NK-92 treated with Interleukin-12 subunit alpha and Interleukin-12 subunit beta, amount 100 ng/mL, for 24 hours (cell line): ENCODE measurements at places on chromosomes 11 and 22.

DNA sequence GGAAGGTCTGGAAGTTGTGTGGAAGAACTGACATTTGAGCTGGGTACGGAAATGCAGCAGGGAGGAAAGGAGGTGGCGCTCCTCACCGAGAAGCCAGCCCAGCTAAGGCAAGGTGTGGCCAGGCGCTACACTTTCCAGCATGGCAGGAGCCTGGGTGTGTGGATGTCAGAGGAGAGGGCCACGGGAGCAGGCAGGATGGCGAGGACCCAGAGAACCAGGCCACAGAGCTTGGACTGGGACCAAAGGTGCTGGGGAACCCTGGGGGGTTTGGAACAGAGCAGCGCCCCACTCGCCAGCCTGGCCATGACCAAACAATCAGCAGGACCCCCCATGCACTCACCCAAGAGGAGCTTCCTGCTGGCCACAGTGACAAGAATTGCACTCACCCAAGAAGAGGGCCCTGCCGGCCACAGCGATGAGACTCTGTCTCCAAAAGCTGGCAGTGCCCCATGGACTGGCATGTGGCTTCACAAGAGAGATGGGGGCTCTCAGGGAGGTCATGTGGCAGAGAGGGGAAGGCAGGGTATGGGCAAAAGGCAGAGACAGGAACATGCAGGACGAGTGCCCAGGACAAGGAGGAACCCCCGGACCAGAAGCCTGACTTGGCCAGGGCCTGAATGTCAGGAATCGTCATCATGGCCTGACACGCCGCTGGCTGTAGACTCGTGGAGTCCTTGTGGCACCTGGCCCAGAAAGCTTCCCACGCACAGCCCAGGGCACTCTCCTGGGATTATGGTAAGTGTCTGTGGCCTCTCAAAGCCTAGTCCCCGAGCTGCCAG, 45.4 kb downstream of the IGF2 start:
- DNase-seq = no peak

- no peak for DNase-seq
Observed at GRCh38 chr11:111978028-111978771, 41.1 kb downstream of the DIXDC1 start.

DNA sequence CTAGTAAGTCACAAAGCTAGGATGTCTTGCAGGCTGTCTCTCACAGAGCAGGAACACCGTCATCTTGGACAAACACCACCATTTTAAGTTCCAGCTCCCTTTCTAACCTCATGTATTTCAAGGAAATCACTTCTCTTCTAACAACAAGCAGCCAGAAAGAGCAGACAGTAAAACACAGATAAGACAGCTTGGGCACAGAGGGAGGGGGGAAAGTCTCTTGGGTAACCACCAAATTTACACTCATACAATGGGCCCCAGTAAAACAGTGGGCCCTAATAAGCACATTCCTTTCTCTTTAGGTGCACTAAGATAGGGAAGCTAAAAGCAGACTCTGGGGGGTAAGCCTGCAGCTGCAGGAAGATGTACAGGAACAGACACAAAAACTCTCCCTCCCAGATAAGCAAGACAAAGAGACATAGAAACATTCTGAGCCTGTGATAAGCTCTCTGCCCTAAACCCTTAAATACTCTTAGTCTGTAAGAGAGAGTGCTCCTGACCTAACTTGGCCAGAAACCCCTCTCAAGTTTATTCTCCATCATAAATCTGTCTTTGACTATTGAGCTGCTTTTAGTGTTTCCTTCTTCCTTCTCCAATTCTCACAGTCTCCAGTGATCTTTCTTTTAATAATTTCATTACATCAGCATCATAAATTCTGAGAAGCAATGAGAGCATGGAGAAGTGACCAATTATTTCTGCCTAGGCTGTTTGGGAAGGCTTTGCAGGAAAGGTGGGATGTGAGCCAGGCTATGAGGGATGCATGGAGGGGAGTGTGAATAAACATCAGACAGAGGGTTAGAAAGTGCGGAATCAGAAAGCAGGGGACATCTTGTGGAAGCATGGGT, 7.4 kb downstream of the OR10D3 start:
- DNase-seq = no peak

- DNase-seq = no peak
Observed at GRCh38 chr11:6626971-6627761, 7.9 kb upstream of the TPP1 start.

- DNase-seq = no peak
Observed at GRCh38 chr11:78787696-78788095, 213.0 kb upstream of the NARS2 start.

DNA sequence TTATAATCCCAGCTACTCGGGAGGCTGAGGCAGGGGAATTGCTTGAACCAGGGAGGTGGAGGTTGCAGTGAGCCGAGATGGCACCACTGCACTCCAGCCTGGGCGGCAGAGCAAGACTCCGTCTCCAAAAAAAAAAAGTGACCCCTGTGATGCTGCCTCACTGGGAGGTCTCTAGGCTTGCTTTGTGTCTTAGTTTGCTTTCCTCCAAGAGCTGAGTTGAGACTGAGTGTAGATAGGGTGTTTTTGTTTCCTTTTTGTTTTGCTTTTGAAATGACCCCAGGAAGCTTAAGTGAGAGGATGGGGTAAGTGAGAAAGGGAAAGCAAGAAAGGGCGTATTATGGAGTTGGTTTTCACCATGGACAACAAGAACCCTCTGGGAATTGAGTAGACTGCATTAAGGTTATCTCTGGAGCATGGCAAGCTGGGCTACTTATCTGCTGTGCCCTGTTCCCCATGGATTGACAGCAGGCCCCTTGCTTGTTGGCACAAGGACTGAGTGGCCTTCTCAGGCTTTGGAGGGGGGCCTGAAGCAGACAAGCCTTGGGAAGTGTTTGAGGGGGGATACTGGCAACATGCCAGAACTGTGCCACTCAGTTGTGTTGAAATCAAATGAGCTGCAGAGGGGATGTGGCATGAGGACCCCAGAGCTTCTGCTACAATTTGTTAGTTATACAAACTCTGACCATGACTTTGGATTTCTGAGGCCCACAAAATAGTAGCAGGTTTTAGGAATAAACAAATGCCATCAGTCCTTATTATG, 300.6 kb upstream of the C11orf87 start:
- DNase-seq = no peak

DNA sequence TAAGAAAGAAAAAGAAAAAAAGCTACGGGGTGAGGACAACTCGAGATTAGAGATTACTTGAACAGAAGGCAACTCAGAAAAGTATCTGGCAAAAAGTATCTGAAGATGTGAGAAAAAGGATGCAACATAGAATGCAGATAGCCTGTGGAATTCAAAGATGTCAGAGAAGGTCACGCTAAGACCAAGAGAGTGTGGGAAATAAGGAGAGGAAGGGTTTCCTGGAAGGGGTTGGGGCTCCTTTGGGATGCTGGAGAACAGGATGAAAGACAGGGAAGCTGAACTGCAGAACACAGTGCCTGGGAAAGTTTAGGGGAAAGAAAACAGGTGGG, 1.2 kb downstream of the GUCY1A2 start:
- no peak for DNase-seq

DNA sequence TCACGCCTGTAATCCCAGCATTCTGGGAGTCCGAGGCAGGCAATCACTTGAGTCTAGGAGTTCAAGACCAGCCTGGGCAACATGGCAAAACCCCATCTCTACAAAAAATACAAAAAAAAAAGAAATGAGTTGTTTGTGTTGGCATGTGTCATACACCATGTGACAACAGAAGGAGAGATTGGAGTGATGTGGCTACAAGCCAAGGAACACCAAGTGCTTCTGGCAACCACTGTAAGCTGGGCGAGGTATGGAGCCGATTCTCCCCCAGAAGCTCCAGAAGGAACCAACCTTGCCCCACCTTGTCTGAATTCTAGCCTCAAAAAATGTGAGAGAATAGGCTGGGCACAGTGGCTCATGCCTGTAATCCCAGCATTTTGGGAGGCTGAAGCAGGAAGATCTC, 39.1 kb upstream of the SLC35C1 start:
- DNase-seq = no peak

GRCh38 chr11:134836561-134836960, 424.5 kb upstream of the B3GAT1 start:
- DNase-seq = no peak

GRCh38 chr11:76634886-76635285, 35.7 kb downstream of the LRRC32 start:
- DNase-seq = no peak

DNA sequence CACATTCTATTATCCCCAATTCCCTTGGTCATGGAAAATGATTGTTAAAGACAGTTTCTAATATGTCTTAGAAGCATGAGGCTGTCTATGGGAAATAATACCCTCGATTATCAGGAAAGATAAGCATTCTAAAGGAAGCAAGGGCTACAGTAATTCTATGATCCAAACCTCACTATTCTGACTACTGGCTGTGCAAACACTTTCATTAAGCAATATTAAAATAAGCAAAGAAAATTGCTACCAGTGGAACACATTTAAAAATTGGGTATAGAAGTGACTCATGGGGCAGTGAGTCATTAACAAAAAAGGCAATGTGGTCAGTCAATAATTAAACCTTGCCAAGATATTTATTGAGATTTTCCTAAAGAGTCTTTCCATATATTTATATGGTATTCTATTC, 1415.2 kb upstream of the TENM4 start:
- no peak for DNase-seq

GRCh38 chr11:27619039-27619574, 81.1 kb downstream of the BDNF start:
- no peak for DNase-seq

GRCh38 chr11:111388842-111389241, 9.8 kb upstream of the POU2AF1 start:
- no peak for DNase-seq

GRCh38 chr11:119210050-119210449, 3.9 kb downstream of the CBL start:
- DNase-seq = no peak

DNA sequence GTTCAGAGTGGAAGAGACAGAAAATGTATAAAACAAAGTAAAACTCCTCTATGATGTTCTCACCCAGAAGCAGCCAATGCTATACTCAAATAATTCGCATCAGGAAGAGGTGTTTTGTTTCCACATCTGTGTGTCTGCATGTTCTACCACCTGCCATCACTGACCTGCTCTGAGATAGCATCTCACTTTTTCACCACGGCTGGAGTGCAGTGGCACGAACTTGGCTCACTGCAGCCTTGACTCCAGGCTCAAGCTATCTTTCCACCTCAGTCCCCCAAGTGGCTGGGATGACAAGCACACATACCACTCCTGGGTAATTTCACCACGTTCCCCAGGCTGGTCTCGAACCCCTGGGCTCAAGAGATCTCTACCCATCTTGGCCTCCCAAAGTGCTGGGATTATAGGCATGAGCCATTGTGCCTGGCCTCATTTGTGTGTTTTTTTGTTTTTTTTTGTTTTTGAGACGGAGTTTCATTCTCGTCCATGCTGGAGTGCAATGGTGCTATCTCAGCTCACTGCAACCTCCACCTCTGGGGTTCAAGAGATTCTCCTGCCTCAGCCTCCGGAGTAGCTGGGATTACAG, 14.4 kb downstream of the TALDO1 start:
- no peak for DNase-seq

- no peak for DNase-seq
Observed at GRCh38 chr11:47991266-47991830, 11.0 kb downstream of the PTPRJ start.

DNA sequence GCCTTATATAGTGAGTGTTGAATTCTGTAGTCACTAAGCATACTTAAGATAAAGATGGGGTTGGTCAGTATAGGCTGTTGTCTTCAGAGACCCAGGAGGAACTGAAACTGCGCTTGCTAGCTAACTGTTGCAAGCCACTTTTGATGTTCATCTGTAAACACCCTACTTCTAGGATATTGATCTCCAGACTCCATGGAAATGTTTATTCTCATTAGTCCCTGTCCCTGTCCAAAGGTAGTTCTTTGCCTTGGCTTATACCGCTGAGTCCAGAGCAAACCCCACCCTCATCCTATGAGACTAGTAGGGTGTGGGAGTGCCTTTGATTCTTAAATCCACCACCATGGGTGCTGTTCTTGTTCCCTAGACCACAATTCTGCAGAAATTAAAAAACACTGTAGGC, 36.4 kb downstream of the DEPDC5 start:
- DNase-seq = no peak

- DNase-seq = peak; percentile 87
Observed at GRCh38 chr11:62025487-62026105, 58.2 kb upstream of the FTH1 start.

GRCh38 chr11:123304828-123305466, 109.9 kb upstream of the CLMP start:
- DNase-seq = no peak

DNA sequence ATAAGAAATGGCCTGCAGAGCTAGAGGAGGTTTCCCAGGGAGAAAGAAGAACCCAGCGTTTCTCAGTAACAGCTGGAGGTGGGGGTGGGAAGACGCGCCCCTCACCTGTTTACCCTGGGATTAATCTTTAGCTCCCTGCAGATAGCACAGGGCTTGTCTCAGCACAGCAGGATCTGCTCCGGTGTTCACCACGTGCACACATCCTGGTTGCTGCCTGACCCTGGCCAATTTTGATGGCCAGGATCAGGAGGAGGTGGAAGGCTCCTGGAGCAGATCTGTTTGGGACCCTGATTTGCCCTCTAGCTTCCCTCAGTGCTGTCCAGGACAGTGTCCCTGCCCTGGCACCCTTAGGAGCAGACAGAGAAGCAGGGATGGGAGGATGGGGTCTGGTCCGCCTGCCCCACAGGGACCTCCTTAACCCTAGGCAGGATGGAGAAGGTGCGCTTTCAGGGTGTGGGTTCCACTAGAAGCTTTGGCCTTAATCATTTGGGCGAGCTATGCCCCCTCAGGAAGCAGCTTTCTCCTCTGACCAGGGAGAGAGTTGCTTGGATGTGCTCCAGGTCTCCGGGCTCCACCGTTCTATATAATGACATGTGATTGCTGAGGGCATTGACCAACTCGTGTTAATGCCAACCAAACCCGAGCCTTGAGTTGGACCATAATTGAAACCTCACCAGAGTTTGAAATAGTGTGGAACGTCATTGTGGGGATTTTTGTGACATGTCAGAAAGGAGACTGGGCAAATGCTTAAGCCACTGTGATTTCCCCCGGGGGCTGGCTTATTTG, 19.3 kb downstream of the UPB1 start:
- no peak for DNase-seq

- DNase-seq = no peak
Observed at GRCh38 chr22:17257121-17258001, 38.1 kb upstream of the ADA2 start.

DNA sequence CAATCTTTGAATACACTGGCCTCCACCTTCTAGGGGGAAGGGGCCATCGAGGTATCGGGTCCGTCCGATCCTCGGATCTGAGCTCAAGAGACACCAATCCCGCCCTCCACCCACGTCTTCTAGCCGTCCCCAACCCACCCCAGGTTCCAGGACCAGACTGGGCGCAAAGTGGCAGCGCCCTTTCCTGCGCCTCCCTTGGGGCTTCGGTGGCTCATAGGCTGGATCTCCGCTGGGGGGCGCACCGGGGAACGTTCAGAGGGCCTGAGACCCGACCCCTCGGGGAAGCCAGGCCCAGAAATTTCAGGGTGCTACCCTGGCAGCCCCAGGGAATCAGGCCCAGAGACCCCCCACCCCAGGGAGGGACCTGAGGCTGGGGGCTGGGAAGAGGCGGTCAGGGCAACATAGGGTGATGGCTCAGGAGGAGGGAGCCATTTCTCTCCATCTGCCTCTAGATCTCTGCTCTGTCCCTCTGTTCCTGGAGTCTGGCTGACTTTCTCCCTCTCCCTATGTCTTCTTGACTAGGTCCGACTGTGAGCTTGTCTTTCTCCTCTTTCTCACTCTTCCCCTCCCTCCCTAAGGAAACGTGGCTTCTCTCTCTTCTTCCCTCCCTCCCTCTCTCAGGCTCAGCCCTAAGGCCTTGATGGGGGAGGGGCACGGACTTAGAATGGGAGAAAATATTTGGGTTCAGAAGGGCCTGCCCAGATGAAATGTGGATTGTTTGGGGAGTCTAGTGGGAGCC, 1.1 kb downstream of the CREB3L1 start:
- DNase-seq = no peak

- DNase-seq = no peak
Observed at GRCh38 chr22:49007013-49007653, 820.5 kb downstream of the BRD1 start.
